ENCODE measurements at places on chromosomes 7 and 10.

GRCh38 chr7:22425361-22425760, 68.4 kb upstream of the RAPGEF5 start:
- DNase-seq, result no peak

DNA sequence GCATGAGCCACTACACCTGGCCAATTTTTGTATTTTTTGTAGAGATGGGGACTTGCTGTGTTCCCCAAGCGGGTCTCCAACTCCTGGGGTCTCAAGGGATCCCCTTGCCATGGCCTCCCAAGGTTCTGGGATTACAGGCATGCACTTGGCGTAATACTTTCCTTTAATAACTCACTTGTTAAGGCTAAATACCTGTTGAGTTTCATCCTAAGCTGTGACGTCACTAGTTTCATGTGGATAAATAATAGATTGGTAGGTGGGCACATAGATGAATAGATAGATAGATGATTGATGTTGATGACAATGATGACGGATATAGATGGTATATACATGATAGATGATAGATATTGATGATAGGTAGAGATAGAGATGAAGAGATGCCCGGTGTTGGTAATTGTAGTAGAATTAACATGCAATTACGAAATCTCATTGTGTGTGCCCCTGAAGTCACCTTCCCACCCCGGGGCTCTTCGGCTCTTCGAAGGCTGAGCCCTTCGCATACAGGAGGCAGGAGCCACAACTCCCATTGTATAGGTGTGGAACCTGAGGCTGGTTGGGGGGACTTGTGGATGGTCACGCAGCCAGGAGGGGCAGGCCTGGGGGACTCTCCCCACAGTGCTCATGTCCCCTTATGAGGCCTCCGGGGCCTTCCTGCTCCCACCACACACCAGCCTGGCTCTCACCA, 2.6 kb downstream of the GRIFIN start:
- no peak for DNase-seq

GRCh38 chr10:132628966-132629900, 91.6 kb downstream of the INPP5A start:
- no peak for DNase-seq

DNA sequence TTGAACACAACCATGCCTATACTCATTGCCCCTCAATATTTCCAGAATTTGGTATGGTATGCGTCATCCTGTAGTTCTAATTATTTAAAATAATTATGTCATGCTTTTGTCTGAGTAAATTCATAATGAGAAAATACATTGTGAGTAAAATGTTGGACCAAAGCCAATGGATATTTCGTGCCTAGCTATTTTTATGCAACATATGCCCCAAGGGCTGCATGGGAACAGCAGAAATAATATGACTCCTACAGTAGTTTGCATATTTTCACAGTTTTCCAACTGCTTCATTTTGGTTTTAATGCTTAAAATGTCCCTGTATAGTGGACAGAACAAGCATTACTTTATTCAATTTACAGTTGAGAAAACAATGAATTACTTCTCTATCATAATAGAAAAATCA, 1115.6 kb upstream of the GHITM start:
- DNase-seq, result no peak

DNA sequence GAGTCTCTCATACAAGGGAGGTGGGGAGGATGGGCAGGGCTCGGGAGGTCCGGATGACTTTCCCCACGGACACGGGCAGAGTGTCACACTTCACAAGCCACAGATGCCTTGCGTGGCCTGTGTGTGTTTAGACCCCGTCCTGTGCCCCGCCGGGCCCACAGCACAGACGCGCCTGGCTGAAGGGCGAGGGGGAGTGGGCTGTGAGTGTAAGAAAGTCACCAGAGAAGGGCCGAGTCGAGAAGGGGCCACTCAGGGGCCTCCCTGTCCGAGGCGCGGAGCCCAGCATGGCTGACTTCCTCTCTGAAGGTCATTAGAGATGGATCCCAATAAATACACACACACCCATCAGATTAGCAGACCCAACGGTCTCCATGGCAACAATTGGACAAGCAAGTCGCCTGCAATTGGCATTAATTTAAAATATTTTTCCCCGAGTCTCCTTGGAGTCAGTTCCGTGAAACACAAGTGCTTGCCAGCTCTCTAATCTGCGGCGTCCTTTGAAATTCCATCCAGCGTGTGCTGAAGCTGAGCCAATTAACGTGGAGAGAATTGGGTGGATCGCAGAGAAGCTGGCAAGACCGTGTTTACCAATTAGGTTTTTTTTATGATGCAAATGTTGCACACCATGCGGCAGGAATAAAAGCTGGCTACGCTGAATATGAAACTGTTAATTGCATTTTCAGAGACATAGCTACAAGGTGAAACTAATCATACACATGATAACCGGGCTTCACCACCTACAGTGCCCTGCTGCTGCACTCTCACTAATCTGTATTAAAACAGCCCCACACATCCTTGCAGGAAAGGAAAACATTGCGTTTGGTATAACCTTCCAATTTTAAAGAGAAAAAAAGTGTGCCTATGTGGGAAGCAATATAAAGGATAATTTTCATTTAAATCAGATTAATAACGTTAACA, 571.2 kb downstream of the PTPRN2 start:
- no peak for DNase-seq

GRCh38 chr7:97565665-97566064, 166.2 kb upstream of the TAC1 start:
- DNase-seq, result no peak

DNA sequence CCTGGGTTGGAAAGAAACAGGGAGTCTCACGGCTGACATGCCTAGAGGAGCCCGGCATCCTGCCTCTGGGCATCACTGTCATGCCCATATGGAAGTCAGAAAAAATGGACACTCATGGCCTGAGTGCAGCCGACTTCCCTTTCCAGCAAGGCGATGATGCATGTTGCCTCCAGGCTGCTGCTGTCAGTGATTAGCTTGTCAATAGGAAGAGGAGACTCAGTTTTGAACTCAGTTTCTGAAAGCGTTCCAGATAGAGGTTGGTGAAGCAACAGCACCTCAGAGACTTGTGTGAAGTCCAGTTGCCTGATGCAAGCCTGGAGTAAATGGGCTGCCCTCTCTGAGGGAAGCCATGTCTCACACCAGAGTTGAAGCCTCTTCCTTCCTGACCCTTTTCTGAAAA, 148.4 kb downstream of the TPST1 start:
- DNase-seq, result no peak

GRCh38 chr7:2054927-2055326, 177.8 kb downstream of the MAD1L1 start:
- no peak for DNase-seq

GRCh38 chr10:36421992-36422391, 703.4 kb upstream of the ANKRD30A start:
- DNase-seq, result no peak

DNA sequence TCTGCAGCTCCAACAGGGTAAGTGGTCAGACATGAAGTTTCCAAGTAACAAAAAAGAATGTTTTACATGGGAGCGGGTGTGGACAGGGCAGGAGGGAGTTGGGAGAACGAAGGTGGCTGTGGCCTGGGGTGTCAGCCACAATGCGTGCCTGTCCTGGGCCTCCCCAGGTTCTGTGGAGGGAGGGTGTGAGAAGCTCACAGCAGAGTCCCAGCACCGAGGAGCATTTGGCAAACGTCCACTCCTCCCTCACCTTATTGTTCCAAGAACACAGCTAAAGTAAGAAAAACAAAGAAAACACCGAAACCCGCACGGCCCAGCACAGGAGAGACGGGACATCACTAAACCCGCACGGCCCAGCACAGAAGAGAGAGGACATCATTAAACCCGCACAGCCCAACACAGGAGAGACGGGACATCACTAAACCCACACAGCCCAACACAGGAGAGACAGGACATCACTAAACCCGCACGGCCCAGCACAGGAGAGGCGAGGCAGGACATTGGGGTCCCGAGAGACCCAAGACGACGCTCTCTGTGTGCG, 226.4 kb downstream of the MAD1L1 start:
- no peak for DNase-seq

- no peak for DNase-seq
These were observed 18.7 kb downstream of the AKR1C1 start for GRCh38 chr10:4981722-4982471.

DNA sequence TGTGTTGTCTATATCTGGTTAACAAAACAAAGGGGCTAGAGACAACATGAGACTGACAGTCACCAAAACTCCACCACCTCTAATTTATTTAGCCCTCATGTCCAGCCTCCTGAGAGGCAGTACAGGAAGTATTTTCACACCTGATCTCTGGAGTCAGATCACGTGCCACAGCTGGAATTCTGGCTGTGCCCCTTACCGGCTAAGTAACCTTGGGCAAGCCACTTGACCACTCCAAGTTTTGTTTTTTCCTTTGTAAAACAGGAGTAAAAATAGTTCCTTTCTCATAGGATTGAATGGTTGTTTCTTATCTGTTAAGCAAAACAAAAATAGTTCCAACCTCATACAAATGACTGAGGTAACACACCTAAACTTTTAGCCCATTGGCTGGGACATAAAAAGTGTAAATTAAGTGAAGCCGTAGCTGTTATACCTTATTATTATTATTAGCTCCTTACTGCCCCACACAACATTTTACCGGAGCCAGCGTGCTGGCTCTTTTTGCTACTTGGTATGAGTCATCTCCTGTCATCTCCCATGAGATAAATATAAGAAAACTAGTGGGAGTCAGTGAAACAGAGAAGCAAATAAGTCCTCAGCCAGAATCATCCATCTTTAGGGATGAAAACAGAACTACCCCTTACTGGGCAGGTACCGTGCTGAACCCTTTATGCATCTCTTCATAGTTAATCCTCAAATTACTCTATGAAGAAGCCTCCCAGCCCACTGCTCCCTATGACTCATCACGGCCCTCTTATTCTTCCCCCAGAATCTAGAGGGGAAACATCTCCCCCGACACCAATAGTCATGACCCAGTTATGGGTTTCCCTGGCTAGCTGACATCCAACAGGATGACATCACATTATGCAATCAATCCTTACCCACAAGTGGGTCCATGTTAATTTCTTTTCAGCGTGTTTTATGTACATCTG, 44.9 kb downstream of the PPP1R3C start:
- DNase-seq, result no peak

DNA sequence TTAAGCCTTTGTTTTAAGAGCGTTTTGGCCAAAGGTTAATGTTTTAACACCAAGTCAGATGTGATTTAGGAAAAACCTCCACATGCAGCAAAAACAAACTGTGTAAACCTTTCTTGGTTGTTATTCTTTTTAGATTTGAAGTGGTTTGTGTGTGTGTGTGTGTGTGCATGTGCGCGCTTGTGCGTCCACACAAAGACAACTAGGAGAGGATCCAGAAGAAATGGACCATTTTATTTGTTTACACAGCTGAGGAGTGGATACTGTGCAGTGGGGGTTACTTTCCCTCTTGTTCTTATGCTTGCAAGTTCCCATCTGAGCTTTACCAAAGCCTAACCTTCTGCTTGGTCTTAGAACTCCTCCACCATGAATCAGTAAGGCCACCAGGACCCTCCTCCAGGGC, 20.0 kb downstream of the TCF7L2 start:
- DNase-seq, result no peak

DNA sequence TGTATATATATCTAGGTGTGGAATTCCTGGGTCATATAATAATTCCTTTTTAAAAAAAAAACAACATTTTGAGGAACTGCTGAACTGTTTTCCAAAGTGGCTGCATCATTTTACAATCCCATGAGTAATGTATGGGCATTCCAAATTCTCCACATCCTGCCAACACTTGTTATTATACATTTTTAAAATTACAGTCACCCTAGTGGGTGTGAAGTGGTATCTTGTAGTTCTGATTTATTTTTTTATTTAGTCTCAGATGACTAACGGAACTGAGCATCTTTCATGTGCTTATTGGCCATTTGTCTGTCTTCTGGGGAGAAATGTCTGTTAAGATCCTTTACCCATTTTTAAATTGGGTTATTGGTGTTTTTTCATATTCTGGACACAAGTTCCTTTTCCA, 12.0 kb upstream of the KLHL7 start:
- DNase-seq, result no peak

GRCh38 chr7:127665922-127666321, 13.9 kb downstream of the SND1 start:
- DNase-seq, result no peak

DNA sequence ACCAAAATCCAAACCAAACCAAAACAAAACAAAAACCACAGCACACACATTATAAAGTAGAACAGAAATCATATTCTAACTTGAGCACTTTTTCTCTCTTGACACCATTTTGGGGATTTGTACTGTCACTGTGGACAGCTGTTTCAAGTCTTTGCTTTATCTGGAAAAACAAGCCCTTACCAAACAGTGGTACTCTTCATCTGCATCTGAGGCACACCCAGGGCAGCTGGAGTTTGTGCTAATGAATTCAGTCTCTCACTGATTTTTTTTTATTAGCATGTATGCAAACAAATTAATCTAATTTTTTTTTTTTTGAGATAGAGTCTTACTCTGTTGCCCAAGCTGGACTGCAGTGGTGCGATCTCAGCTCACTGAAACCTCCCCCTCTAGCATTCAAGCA, 171.4 kb downstream of the RAPGEF5 start:
- no peak for DNase-seq
